ENCODE measurements at places on chromosomes 4 and X.
A peak's percentile ranks its signal among the peaks of the same experiment; 100 is the strongest.

- DNase-seq = no peak
Measured at GRCh38 chr4:79267671-79268070, 58.2 kb downstream of the NAA11 start.

DNA sequence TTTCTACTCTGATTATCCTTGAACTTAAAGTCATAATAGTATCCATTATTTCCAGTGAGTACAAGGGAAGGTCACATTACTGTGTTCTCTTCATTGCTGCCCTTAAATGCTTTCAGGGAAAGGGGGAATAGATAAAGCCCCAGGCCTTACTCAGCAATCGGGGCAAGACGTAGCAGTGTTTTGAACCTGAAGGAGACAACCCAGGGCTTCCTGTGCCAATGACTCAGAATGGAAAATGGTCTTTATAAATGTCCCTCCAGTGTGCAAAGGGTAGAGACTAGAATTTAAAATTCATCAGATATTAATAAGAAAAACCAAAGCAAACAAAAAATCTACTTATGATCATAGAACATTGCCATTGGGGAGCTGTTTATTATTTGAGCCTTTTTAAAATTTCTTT, 23.7 kb downstream of the TLR8 start:
- DNase-seq = no peak

DNA sequence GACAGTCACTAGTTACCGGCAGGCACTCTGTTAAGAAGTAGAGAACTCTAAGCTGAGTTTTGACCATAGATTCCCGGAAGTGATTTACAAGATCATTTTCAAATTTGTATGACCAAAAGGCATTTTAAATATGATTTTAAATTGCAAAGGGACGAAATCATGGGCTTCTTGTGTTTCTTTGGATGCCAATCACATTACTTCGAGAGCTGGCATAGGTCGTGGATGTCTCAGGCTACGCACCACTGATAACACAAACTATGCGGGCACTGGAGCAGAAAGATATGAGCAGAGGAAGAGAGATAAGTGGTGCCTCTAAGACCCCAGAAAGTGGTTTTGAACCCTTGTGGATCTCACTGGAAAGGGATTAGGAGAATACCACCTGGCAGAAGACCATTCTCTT, 294.2 kb upstream of the FTHL17 start:
- no peak for DNase-seq

GRCh38 chr4:157751631-157752030, 421.2 kb downstream of the GASK1B start:
- no peak for DNase-seq

DNA sequence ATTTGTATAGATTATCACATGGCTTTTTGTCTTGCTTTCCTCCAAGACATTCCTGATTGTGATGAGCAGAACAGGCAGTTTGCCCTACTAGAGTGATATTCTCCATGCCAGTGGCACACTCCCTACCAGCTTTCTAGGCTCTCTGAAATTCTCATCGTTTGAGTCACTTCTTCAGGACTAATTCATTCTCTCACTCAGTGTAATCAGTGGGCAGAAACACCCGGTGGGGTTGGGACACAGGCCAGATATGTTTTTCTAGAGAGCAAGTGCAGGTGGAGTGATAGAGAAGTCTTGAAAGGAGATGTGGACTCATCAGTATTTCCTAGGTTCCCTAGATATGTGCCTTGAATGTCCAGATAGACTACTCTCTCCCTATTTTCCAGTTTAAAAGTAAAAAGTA, 13.1 kb downstream of the RAB33A start:
- DNase-seq = no peak

DNA sequence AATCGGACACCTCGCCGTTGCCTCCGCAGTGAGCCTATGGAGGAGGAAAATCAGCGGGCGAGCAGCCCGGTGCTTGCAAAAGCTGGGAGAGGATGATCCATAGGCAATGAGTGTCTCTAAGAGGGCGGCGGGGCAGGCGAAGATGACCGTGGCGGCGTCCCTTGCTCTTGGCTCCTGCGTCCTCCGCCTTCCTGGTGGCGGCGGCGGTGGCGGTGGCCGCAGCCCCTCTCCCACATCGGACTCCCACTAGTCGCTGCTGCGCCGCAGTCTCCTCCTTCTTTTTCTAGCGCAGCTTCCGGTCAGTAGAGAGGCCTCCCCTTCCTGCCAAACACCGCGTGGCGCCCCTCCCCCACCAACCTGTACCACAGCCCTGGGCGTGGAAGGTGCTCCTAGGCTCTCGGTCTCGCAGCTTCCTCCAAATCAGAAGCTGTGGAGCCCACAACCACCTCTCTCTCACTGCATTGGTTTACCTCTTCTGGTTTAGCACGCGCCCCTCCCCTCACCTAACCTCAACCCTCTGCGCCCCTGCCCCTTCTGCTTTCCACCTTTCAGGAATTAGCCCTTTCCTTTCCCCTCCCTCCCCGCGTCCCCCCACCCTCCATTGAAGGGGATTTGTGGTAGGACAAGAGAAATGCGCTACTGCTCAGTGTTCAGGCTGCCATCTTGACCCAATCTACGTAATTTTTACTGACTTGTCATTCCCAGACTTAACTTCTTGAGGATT, at the start of gene SPIN3:
TSS of gene SPIN3 (minus strand) at position 271 of the 724 bp plus-strand sequence. CDS start 594 bp downstream, outside the sequence.
- peak; percentile 44 for DNase-seq

DNA sequence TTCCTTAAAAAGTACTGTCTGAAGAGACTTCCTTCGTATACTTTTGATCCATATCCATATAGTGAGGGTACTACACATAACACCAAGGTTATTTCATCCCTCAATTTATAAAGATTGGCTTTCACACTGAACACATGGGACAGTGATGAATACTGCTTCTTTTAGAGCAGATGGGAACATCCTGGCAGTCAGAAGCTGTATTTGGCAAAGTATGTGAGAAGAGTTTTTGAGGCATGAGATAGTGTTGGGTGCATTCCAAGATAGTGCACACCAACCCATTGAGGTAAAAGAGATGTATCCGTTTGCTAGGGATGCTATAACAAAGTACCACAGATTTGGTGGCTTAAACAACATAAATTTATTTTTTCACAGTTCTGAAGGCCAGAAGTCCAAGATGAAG, 141.1 kb downstream of the MOSPD2 start:
- DNase-seq = no peak

- no peak for DNase-seq
Measured at GRCh38 chr4:153646261-153646660, 37.8 kb upstream of the TLR2 start.

DNA sequence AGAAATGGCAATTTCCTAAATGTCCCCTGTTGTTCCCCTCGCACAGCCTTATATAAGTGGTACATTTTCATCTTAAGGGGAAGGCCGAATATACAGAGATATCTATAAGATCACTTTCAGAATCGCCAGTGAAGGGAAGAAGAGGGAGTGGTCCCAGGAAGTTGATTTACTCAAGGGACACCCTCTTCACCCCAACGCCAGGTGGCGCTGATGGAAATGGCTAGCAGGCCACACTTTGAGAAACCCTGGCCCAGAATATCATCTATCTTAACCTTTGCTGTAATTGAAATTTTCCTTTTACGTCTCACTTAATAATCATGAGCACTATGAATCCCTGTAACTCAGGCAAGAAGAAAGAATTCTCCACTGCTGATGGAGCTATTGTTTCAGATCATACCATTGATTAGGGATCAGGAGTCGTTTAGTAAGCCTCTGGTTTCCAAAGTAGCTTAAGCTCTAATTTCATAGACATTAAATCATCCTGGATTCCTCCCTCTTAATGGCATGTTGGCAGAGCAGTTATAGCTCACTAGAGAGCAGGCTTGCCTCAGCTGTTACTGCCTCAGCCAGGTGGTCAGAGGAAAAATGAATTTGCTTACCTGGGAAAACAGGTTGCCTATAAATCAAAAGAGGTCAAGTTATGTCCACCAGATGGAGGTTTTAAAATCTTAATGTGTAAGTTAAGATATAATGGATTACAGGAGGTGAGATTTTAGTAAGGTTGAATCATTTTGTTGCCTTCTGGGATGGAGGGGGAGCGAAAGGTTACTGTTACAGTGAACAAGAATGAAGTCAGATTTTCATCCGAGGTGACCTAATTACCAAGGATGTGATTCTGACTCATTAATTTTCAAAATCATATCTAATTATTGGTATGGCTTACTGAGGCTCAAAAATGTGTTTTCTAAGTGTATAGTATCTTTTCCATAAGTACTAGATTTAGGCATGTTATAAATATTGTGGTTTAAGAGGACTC, 941.2 kb upstream of the TENM3 start:
- DNase-seq = no peak

DNA sequence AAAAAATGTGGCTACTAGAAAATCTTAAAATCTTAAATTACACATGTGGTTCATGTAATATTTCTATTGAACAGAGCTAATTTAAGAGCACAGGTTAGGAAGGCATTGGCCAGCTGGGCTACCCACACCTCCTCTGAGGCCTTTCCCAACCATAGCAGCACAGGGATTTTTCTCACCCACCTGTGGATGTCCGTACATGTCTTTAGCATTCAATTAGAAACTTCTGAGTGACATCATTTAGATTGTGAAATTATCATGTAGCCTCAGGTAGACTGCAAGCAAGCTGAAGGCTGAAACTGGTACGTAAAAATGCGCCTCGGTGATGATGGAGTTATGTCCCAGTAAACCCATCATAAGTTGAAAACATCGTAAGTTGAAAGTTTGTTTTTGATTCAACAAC, 31.2 kb downstream of the SCARB2 start:
- DNase-seq = no peak

GRCh38 chr4:186628058-186628711, 72.8 kb upstream of the MTNR1A start:
- no peak for DNase-seq

DNA sequence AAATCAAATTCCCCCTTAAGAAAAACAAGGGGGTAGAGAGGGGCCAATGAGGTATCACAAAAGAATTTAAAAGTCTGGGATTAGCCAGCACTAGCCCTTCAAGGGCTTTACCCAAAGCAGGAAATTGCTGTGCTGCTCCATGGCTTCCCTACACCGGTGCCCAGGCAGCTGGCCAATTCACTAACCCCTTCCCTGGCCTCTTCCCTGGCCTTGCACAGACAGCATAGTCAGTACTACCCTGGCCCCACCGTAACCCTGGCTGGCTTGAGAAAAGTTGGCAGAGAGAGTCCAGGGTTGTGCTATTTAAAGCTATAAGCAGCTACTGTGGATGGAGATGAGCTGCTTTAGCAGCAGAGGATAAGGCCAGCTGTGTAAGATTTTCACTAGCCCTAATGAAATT, 43.1 kb downstream of the ADAMTS3 start:
- DNase-seq = no peak

DNA sequence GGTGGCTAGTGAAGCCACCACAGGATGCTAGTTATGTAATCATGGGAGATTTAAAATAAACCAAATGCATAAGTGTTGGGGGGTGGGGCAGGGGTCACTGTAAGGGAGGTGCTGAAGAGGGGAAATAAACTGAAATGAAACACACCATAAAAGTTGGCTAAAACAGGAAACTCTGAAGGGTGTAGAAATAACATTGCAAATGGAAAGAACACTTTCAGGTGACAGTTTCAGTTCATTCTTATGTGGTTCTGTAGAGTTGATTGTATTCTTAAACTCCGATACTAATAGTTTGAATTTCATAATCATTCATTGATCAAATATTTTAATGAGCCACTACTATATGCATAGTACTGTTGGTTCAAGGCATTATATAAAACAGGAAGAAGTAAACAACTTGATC, 80.1 kb downstream of the HDAC8 start:
- DNase-seq = no peak

DNA sequence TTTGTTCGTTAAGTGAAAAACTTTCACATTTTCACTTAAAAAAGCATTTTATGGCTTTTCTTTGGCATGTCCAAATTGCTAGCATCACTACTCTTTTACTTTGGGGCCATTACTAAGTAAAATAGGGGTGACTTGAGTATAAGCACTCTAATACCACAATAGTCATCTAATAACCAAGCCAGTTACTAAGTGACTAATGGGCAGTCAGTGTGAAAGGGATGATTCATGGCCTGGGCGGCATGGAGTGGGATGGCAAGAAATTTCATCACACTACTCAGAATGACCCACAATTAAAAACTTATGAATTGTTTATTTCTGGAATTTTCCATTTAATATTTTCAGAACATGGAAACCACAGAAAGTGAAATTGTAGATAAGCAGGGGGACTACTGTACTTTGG, 60.9 kb downstream of the BMP15 start:
- no peak for DNase-seq

GRCh38 chr4:167233685-167234315, 494 bp downstream of the SPOCK3 start:
- no peak for DNase-seq

GRCh38 chr4:88754796-88755195, 57.2 kb upstream of the NAP1L5 start:
- DNase-seq = no peak

- DNase-seq = no peak
Measured at GRCh38 chr4:41303372-41304118, 46.8 kb downstream of the UCHL1 start.

DNA sequence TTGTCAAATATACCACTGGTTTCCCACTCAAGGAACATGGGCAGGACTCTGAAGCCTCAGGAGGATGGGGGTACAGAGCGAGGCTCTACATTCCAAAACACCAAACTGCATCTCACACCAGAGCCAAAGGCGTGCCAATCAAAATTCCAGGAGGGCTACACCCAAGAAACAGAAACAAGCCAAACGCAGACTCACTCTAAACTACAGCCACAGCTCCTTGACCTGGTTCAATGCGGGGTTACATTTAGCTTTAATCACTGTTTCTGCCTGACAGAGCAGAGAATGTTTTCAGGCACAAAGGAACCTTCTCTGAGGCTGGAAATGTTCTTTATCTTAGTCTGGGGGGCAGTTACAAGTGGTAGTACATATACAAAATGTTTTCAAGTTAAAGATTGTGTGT, 2121.5 kb upstream of the AGA start:
- DNase-seq = no peak

DNA sequence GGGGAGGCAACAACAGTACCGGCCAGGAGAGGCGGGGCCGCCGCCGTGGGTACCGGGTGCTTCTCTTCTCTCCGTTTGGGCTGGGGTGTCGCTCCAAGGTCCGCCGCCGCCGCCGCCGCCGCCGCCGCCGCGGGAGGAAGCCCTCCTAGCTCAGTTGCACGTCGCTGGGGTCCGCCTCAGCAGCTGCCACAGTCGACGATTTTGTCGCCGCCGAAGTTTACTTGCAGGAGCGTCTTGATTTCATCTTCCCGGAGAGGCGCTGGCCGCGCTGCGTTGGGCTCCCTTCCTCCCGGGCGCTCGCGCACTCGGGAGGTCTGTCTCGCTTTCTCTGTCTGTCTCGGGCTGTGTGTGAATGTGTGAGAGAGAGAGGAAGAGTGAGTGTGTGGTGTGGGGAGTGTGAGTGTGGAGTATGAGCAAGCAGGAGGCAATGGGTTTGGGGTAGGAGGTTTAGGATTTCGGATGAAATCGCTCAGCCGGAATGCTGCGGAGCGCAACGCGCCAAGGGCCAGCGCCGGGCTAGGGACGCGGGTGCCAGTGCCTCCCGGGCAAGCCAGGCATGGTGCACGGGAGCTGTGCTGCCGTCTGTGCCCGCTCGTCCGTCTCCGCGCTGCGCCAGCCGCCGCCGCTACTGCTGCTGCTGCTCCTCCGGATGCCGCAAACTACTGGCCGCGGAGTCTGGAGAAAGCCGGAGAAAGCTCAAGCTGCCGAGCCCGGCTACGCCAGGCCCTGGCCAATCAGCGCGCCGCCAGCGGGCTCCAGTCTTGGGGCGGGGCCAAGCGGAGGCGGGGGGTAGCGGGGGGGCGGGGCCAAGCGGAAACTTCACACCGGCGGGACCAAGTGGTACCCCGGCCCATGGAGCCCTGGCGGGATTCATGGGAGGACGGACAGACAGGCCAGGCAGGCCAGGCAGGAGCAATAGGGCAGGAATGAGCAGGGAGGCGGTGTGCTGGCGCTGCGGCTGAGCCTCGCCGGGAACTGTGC, at the start of gene PCDH19:
TSS of gene PCDH19 (minus strand) at position 664 of the 981 bp plus-strand sequence. CDS start 1,676 bp downstream, outside the sequence.
- peak; percentile 0 for DNase-seq

All from CD4-positive, alpha-beta T cell treated with Interleukin-2 at 100 ng/mL for 4 hours (primary cell).